NCI-H1436 treated with DMSO at 0.1 percent for 48 hours (cell line): ENCODE measurements at places on chromosomes 11 and 22.

DNA sequence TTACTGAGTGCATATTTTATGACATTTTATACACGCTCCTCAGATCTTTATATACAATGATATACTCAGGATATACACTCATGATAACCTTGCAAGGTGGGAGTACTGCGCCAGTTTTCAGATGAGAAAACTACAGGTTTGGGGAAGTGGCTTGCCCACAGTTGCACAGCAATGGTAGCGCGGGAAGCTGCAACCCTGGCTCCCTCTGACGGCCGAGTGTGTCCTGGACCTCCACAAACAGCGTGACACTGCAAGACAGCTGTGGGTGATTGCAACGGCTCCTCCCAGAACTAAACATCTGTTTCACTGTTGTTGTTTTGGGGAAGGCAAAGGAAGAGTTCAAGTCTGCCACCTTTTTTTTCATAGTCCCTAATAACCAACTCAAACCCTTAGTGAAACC lies 47.0 kb downstream of the PACSIN2 start:
- DNase-seq, result no peak

DNA sequence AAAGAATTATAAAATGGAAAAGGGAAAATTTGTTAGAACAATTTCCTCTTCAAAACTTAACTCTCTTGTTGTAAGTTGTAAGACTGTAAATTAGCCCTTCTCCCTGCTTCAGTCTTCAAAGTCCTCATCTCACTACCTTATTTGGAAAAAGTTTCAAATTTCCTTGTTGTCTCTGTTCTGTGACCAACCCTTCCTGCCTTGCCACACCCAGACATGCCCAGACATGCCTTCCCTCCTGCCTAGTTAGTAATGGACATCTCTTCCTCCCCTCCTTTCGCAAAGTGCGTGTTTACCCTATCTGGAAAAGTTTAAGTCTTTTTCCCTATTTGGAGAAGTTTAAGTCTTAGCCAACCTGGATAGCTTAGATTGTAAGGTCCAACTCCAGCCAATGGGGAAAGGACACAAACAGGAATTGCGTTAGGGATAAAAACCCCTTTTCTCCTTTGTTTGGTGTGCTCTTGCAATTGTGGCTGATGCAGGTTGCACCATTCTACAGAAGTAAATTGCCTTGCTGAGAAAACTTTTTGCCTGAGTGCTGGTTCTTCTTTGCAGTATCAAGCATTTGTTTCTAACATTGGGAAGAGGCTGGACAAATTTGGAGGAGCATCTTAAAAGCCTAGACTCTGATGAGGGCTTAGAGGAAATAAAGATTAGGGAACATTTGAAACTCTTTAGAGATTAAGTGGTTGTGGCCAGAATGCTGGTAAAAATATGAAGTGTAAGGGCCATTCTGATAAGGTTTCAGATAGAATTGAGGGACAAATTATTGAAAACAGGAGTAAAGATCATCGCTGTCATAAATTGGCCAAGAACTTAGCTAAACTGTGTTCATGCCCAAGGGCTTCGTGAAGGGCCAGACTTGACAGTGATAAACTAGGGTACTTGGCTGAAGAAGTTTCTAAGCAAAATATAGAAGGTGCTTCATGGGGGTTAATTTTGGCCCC lies 15.4 kb downstream of the OR52K2 start:
- DNase-seq, result no peak

DNA sequence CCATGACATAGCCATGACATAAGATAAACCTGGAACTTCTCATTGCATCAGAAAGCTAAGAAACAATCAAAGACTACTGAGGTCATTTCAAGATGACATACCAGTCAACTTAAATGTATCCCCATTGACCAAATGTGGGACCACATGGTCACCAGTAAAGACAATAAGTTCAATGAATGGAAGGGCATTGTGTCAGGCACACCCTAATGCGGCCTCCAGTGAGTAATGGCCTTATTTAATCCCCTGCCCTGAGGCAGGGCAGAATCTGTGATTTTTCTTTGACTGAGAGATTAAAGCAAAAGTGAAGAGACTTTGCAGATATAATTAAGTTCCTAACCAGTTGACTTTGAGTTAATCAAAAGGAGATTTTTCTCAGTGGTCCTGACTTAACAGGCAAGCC lies 17.3 kb upstream of the SYT8 start:
- DNase-seq, result no peak

- no peak for DNase-seq
These were observed 180.6 kb downstream of the ADAMTS15 start for GRCh38 chr11:130629039-130629438.

GRCh38 chr11:103887001-103887658 lies 149.3 kb upstream of the DDI1 start:
- DNase-seq, result no peak
